ENCODE measurements at places on chromosomes 6 and 20.
A peak's percentile ranks its signal among the peaks of the same experiment; 100 is the strongest.

GRCh38 chr6:2547355-2547754 lies 203.4 kb downstream of the MYLK4 start:
- DNase-seq, result no peak

- no peak for DNase-seq
Observed at GRCh38 chr6:154239392-154239791, 117.2 kb downstream of the IPCEF1 start.

DNA sequence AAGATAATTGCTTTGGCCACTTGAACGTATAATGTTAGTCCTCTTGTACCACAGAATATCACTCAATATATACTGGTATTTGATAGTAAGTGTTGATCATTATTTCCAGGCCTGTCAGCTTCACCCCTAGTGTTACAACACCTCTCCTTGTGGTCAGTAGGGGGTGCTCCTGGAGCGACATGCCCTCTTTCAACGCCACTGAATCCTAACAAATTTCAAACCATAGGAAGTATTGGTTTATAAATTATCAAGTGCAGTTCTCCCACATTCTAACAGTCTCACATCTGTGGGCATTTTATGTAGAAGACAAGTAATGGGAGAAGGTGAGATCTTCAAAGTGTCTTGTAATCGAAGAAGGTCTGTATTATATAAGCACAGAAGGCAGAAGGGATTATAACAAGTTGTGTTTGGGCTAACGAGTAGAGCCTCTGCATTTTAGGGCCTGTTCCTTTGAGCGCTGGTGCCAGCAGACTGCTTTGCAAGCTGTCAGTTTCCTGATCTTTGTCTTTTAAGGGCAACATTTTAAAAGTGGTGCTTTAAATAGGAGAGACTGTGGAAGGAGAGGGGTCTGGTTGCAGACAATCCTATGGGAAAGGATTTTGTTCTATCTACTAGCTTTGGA lies 57.1 kb upstream of the CEP162 start:
- DNase-seq, result no peak

GRCh38 chr6:53529324-53530036 lies 15.4 kb downstream of the GCLC start:
- no peak for DNase-seq

- DNase-seq, result no peak
Observed at GRCh38 chr6:135161411-135162395, 19.4 kb upstream of the MYB start.

DNA sequence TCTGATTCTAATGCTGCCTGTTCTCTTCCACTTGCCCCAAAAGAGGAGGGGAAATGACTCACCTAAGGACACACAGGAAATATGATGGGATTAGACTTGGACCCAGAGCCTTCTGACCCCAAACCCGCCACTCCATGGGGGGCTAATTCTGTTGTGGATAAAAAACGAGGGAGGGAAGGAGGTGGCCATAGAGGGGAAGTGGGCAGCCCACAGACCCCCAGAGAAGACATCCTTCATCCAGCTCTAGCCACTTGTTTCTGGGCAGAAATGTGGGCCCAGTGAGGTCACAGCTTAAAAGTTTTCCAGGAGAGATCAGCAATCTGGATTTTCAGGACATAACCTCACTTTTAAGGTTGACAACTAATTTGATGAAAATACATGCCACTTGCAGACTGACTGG lies 202.1 kb downstream of the ANKRD60 start:
- no peak for DNase-seq

DNA sequence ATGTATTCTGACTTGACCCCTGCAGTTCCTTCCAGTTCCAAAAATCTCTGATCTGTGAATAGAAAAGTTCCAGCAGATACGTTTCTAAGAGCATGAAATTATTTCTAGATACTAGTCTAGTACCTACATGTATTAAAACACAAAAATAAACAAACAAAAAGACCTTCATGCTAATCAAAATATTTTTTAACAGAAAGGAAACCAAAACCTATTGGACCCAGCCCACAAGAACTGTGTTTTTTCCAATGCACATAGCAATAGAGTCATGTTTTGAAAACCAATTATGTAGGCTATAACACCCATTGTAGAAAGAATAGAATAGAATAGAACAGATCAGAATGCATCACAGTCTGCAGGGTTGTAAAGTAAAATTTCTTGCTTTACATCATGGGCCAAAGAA lies 158.6 kb upstream of the TNFAIP3 start:
- no peak for DNase-seq

DNA sequence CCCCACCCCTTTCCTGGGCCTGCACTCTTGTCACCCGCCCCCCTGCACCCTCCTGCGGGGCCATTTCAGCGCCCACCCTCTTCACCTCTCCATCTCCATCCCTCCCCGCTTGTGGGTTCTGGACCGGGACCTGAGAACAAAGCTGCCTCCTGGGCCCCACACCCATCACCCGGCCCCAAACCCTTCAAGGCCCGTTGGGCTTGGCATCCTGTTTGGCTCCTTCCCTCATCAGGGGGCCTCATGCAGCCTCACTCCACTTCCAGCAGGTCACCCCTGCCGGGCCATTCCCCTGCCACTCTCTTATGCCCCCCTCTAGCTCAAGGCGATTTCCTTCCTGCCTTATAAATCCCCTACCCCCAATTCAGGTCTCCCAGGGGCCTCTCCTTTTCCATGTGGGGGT lies 67.4 kb downstream of the SRC start:
- DNase-seq, result no peak

DNA sequence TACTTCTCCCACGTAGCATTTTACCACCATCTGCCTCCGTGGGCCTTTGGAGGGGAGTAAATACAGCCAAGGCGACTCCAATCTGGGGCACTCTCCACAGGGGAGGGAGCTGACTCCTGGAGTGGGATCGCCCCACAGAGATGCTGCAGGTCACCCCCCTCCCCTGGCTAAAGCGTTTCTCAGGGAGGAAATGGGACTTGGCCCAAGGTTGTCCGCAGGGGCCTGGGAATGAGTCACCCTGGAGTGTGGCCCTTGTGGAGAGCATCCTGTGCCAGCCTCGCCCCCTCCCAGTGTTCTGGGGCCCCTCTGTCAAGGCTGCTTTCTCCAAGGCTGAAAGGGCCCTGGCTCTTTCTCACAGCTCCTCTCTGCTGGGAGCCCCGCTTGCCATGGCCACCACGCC lies 84.5 kb upstream of the QKI start:
- DNase-seq, result no peak

GRCh38 chr6:26157251-26158075 lies 70.2 kb downstream of the HFE start:
- DNase-seq, result peak; percentile 56

DNA sequence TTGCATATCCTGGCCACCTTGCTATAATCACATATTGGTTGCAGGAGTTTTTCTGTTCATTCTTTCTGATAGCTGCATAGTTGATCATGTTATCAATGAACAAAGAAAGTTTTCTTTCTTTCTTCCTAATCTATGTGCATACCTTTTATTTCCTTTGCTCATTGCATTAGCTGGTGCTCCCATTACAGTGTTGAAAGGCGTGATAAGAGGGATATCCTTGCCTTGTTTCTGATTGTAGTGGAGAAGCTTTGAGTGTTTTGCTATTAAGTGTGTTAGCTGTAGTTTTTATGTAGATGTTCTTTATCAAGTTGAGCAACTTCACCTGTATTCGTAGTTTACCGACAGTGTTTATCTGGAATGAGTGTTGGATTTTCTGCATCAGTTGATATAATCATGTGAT lies 14.6 kb downstream of the STXBP5 start:
- DNase-seq, result no peak

DNA sequence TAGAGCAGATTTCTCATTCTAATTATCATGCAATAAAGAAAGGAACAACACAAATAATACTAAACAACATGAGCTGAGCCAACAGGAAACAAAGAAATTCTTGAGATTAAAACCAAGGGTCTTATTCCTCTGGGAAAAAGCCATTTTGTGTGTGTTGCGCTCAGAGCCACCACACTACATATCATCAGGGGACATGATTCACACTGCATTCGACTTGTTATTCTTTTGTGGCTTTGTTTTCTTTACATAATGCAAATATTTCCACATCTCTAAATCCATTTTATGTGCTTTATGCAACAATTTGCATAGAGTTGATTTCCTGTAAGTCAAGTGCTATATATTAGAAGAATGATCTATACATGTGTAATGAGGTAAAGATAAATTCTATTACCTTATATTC lies 719.6 kb downstream of the TBC1D32 start:
- DNase-seq, result no peak

GRCh38 chr6:85058806-85059205 lies 294.4 kb upstream of the TBX18 start:
- DNase-seq, result no peak

- DNase-seq, result no peak
Observed at GRCh38 chr6:98572579-98572978, 261.8 kb upstream of the POU3F2 start.

- no peak for DNase-seq
Observed at GRCh38 chr6:40583709-40584108, 3.5 kb downstream of the LRFN2 start.

- no peak for DNase-seq
Observed at GRCh38 chr6:46626976-46627375, 25.6 kb downstream of the CYP39A1 start.

DNA sequence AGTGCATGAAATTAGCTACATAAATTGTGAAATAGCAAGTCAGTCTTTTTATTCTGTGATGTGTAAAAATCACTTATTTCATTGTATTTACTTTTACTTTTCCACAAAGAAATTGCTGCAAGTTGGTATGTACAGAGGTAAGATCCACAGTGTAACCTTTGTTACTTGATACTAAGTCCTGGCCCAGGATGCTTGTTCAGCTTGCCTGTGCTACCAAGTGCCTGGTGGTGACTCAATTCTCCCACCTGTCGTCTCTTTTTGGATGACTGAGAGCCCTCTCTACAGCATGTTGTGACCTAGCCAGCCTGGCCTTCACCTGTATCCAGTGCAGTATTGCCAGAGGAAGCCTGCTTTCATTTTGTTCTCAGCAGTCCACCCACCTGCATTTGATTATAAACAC lies 54.9 kb downstream of the ANKRD6 start:
- DNase-seq, result no peak

DNA sequence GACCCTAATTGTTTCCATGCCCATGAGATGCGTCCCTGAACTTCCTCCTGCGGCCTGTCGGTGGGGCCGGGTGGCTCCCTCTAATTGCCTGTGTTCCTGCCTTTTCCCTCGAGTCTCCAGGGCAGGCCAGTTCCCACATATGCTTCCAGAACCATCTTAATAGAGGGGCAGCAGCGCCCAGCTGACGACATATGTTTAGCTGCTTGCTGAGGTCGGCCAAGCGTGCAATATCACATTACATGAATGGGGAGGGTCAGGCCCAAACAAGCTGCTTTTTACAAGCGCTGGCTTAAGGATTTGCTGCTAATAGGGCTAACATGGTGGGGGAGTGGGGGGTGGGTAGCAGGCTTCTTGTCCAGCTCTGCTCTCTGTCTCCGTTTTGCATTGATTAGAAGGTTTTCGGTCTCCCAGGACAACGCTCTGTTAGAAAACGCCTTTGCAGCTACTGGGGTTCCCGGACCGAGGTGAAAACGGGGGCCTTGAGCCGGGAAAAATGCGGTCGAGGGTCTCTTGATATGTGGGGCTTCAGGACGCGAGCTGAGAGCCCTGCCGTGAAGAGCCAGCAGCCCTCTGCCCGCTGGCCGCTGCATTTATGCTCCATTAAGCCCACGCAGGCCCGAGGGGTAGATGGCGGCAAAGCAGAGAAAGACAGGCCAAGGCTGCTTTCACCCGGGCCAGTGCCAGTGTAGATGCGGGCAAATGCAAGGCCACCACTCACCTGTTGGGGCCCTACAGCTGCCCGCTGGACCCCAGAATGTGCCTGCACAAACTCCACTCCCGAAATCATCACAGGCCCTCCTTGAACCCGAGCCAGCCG lies 308.5 kb downstream of the BMP7 start:
- no peak for DNase-seq

GRCh38 chr6:71287038-71287437 lies 1.6 kb upstream of the OGFRL1 start:
- DNase-seq, result no peak

DNA sequence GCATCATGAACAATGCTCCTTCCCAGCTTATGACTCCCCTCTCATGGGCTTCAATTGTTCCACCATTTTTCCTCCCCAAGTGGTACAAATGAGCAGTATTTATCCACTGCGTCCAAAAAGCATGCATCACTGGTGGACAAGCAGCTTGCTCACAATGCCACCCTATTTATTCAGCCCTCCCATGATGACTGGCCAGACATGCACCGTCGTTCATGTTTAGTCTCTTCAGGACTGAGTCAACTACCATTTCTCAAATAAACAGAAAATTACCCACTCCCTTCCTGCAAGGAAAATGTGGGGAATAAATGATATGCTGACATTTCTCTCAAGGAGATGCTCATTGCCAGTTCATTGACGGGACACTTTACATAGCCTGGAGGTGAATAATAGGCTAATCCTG lies 300.4 kb downstream of the C6orf118 start:
- no peak for DNase-seq

- no peak for DNase-seq
Observed at GRCh38 chr6:44009425-44010321, 117.6 kb downstream of the MRPL14 start.

DNA sequence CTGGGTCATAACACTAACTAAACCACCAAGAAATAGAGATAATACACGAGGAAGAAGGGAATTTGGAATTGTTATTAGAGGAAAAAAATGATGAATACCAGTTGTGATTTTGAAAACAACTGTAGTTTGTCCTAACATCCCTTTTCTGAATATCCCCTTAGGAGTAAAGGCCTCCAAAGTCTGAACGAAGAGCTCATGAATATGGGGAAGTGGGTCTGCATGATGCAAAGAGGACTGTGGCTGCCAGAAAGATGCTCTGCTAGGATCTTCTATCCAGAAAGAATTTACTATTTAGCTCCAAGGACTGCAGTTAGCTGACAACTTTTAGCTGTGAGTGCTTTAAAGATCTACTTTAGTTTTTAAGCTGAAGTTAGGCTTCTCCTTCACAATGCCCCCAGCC lies 308.8 kb upstream of the HS3ST5 start:
- no peak for DNase-seq

DNA sequence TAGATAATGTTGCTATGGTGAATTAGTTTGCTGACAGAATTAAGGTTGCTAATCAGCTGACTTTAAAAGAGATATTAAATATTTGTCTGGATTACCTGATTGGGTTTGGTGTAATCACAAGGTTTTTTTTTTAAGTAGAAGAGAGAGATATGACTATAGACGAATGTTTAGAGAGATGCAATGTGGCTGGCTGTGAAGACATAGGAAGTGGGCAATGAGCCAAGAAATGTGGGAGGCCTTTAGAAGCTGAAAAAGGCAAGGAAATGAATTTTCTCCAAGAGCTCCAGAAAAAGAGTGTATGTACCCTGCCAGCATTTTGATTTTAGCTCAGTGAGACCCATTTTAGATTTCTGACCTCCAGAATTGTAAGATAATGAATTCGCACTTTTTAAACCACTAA lies 598.3 kb downstream of the PKHD1 start:
- no peak for DNase-seq
